Brain microvascular endothelial cell (primary cell): ENCODE measurements at places on chromosomes 4 and X.

- DNase-seq = no peak
Measured at GRCh38 chr4:137430171-137430570, 102.1 kb downstream of the PCDH18 start.

GRCh38 chr4:173264245-173264644, 69.9 kb downstream of the HMGB2 start:
- DNase-seq = no peak

DNA sequence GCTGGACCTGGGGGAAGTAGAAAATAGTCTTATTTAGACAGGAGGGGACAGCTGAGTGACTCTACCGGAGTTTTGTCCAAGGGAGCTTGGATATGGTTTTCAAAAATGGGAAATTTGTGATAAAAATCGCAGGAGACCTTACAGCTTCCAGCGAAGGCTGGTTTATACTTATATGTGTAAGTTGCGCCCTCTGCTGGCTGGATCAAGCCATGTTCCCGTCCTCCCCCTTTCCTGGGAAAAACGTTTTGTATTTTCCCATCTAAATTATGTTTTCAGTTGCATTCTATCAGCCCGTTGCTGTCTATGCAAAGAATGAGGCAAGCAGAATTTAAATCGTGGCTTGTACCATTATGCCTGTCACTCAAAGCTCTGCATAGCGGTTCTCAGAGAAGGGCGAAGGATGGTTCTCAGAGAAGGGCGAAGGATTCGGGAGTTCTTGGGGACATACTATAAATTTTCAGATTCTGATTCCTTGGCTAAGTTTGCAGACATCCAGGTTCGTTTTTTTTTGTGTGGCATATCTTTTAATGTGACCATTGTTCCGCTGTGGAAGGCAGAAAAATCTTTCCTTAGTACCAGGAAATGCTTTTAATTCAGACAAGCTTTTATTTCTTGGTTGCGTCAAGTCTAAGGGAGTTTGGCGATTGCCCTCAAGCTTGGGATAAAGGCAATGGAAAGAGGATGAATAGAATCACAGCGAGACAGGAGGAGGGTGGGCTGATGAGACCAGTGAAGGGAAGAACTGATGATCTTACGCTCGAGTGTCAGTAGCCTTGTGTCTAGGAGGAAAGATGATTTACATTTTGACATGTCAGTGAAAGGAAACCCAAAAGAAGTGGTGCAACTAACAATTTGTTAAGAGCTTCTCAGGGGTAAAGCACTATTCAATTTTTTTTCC, 128.5 kb upstream of the ARX start:
- peak; percentile 49 for DNase-seq

- no peak for DNase-seq
Measured at GRCh38 chr4:160414496-160414895, 1311.6 kb downstream of the RAPGEF2 start.

- DNase-seq = peak; percentile 29
Measured at GRCh38 chr4:14650127-14650526, 352.2 kb upstream of the CPEB2 start.

DNA sequence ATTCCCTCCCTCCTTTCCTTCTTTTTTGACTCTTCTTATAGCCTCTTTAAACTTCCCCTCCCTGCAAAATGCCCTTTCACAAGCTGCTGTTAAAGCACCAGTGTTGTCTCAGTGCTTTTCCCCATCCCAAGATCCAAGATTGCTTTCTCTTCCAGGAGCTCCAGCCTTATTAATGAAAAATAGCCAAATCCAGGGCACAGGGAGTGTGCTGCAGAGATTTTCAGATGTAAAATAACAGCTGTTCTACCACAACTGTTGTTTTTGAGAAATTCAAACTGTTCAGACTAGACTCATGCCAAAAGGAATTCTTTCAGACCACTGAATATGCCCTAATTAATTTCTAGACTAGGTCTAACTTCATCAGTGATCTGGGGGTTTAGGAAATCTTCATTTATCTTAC, 47.0 kb upstream of the GPC3 start:
- no peak for DNase-seq

GRCh38 chr4:175562111-175562510, 250.0 kb downstream of the GPM6A start:
- DNase-seq = no peak

DNA sequence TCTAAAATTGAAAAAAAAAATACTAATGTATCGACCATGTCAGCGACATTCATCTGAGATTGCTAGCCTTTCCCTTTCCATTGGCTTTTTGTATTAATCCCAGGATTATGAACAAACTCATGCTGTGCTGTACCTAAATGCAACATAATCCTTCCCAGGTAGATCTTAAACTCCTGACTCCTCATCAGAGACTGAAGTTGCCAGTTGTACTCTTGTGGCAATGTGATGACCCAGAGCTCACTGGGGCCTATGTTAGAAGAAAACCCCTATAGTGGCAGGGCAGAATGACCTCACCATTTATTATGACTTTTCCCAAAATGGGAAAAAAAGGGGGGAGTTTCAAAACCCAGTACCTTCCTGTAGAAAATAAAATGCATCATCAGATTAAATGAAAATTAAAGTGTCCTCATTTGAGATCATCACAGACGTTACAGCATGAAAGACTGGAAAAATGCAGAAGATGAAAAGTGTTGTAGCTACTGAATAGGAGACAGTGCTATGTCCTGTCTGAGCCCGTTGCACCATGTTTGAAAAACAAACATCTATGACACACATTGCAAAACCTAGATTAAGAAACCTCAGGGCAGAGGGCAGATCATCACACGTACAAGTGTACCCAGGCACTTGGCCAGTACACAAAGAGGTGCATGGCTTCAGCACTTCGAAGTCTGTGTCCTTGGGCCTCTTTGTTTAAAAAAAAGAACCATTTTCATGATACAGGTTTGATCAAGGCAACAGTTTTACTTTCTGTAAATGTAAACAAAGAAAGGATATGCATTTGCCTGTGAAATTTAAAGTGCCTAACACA, 6.8 kb upstream of the ACSL4 start:
- peak; percentile 40 for DNase-seq

DNA sequence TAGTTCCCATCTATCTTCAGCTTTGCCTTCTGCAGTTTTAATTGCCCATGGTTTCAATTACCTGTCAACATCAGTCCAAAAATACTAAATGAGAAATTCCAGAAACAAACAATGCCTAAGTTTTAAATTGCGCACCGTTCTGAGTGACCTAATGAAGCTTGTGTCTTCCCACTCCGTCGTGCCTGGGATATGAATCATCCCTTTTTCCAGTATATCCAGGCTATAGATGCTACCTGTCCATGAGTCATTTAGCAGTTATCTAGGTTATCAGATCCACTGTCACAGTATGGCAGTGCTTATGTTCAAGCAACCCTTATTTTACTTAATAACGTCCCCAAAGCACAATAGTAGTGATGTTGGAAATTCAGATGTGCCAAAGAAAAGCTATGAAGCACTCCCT, 363.6 kb upstream of the FAM241A start:
- no peak for DNase-seq

- DNase-seq = no peak
Measured at GRCh38 chrX:153623310-153624029, 23.5 kb upstream of the DUSP9 start.

DNA sequence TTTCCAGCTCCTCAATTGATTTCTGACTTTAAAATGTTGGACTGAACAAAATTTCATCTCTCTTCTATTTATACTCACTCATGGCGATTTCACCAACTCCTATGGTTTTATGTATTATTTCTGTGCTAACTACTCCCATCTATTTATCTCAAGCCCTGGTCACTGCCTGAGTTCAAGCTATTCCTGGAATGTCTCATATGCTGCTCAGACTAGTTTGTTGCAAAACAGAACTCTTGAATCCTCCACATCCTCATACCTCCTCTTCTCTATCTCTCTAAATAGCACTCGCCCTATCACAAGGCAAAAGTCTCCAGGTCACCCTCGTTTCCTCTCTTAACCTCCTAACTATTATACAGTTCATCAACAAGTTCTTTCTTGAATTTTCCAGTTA, 19.0 kb upstream of the DDX60 start:
- peak; percentile 33 for DNase-seq

DNA sequence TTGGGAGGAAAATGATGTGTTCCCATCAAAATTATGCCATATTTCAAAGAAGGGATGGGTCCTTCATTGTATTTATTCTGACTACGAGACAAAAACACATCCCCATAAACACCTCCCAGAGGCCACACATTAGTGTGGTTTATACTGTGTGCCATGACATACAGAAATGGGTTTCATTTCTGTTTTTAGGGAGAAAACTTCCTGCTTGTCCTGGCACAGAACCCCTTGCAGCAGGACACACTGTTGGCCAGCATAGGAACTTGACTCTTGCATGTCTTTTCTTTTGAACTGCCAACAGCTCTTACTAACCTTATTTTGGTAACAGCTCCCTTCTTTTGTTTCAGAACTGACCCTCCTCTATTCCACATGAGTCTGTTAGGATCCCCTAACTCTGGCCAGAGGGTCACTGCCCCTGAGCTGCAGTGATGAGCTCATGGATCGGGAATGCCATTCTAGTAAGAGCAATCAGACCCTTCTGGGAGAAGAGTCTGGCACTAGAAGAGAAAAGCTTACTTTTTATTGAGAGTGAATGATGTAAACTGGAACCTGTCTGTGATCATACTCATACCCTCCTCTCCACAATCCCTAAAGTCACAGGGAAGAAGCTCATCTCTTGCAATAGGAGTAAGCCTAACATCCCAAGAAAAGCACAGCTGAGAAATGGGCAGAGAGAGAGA, 86.4 kb downstream of the SMIM20 start:
- peak; percentile 3 for DNase-seq

GRCh38 chrX:124555036-124555595, 208.8 kb downstream of the SH2D1A start:
- peak; percentile 24 for DNase-seq

- no peak for DNase-seq
Measured at GRCh38 chr4:7364979-7365378, 69.8 kb downstream of the PSAPL1 start.

DNA sequence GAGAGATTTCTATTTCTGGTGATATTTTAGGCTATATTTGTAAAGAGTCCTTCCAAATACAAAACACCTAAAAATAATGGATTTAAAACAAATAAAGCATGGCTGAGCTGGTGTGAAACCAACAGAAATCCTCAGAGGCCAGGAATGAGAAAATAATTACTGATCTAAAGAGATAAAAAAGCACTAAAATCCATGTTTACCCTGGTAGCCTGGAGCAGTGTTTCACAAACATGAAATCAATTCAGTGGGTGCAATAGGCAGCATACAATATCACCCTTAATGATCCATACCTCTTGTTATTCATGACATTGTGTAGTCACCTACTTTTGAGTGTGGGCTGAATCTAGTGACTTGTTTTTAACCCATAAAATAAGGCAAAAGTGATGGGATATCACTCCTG, 14.6 kb downstream of the PFKFB1 start:
- DNase-seq = no peak
